ENCODE measurements at places on chromosomes 5 and 9.

- DNase-seq, result no peak
These were observed 12.9 kb upstream of the FGF10 start for GRCh38 chr5:44402084-44402483.

DNA sequence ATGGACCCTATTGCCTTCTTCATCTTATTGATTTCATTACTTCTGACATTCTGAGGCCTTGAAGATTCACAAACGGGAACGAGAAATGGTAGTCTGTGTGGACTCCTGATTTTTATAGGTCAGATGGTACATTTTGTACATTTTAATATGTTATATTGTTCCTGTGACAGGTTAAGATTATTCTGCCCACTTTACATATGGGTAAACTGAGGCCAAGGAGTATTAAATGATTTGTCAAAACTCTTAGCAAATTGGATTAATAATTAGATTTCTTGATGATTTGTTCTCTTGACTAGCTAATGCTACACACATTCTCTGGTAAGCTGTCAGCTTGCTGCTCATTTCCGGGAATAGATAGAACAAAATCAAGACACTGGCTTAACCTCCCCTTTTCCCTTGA, 1.9 kb downstream of the FAM53C start:
- DNase-seq, result no peak

GRCh38 chr5:158519433-158520021, 580.2 kb downstream of the EBF1 start:
- DNase-seq, result no peak

DNA sequence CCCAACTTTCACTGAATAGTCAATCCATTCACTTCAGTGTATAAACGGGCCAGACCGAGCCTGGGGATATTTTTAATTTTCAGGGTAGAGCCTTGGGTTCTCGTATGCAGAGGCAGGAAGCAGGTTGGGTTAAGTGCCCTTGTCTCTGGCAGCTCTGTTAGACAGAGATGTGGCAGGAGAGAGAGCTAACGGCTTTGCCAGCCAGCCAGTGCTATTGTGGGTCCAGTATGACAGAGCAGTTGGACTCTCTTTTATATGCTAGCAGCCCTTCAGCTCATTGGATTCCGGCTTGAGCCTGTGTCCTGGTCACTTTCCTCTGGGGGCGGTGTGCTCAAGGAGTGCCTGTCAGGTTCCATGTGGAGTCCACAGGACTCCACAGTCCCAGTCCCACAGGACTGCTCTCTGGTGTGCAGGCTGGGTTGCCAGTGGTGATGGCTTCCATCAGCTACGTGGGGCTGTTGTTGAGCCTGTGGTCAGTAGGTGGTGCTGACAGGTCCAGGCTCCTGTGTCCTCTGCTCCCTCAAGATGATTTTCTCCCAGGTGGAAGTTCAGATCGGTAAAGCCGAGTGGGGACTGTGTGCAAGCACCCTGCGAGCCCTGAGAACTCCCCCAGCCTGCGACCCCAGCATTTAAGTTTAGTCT, 14.3 kb downstream of the CLTA start:
- no peak for DNase-seq

GRCh38 chr5:139660105-139660922, 12.2 kb downstream of the CXXC5 start:
- no peak for DNase-seq

DNA sequence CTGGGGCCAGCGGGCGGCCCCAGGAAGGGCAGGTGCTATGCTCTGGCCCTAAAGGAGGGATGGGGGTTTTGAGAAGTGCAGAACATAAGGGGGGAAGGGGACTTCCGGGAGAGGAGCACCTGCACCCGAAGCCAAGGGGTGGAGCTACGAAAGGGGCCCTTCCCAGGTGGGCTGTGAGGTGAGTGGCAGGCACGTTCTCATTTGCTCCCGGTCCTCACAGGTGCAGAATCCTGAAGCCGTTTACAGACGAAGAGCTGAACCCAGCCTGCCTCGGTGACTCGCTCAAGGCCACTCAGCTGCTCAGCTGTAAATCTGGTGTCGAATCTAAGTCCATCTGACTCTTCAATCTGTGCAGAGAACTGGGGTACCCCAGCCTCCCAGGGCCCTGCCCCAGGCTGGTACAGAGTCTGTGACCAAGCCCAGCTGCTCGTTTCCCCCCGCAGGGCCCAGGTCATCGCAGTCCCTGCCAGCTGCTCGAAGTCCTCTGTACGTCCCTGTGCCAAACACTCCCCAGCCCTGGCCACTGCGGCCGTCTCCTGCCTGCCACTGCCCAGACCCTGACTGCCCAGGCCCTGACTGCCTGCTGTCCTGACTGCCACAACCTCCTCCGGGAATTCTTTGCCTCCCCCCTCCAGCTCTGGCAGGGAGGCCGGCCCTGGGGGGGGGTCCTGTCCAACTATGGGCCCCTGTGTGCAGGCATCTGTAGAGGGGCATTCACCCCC, 53.8 kb upstream of the RXRA start:
- DNase-seq, result no peak

GRCh38 chr5:173640156-173640804, 23.8 kb upstream of the BOD1 start:
- DNase-seq, result no peak

DNA sequence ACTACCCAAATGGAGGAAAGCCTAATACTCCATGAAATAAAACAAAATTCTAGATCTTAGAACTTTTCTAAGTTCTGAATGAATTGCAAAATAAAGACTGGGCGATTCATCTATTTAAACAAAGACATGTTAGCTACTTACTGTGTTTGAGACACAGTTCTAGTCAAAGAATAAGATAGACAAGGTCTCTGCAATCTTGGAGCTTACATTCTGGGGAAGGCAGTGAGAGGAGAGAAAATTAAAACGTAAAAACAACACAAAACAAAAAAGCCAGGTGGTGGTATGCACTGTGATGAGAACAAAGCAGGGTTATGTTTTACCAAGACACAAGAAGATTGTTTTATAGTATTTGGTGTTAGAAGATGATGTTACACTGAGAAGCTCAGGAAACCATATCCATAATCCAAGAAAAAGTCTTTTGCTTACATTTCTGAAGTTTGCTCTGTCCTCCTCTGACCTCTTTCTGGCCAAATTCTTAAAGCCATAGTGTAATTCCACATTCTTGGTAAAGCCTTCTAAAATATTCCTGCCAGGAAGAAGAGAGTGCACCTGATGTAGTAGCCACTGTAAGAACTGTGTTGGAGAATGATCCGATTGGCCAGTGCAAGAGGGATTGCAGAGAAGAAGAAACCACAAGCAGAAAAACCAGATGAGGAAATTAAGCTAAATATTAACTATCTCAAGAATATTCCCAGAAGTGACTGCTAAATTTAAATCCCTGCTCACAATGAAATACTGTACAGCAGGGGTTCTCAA, 218.4 kb downstream of the PCSK1 start:
- no peak for DNase-seq

DNA sequence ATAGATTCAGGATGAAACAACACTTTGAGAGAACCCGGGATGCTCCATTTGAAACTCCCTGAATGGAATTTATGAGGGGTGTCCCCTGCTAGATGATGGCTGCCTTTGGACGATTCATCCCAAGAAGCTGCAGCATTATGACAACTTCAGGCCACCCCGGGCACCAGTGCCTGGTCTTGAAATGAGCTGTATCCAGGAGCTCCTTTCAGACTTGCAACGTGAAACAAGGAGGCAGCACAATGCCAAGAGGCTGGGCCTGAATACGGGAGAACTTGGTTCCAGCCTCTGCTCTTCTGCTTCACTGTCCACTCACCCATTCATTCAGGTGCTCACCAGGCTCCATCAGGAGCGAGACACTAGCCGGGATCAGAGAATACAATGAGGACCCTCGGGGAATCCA, 78.3 kb downstream of the STK10 start:
- no peak for DNase-seq

DNA sequence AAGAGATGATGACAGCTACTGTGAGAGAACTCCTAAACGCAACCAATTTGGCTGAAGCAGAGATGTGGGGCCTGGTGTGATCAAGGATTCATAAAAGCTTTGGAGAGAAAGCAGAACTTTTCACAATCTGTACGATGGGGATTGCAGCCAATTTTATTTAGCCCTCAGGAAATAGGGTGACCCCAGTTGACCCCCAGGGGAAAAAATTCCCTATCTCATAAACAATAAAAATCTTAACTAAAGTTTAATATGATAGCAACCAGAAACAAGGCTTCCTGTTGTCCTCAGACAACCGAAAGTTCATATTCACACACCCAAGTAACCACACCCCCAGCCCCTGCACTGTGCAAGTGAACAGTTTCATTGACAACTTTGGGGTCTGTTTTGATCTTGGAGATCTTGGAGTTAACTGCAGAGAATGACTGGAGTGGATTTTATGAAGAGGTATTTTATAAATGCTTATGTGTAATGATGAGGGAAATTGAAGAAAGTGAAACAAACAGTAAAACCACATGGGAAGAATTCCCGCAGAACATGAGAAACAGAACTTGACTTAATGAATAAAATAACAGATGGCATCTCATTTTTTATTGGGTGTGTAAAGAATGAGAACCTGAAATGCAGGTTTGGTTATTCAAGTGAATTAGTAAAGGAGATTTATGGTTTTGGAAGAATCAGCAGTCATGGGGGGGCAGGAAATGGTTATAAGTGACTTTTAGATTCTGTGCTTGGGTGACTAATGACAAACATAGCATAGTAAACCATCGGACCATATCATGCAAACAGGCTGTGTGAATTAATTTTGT, 94.5 kb downstream of the PDE4D start:
- DNase-seq, result peak; percentile 50

GRCh38 chr5:64180661-64181343, 15.2 kb downstream of the RNF180 start:
- DNase-seq, result no peak

DNA sequence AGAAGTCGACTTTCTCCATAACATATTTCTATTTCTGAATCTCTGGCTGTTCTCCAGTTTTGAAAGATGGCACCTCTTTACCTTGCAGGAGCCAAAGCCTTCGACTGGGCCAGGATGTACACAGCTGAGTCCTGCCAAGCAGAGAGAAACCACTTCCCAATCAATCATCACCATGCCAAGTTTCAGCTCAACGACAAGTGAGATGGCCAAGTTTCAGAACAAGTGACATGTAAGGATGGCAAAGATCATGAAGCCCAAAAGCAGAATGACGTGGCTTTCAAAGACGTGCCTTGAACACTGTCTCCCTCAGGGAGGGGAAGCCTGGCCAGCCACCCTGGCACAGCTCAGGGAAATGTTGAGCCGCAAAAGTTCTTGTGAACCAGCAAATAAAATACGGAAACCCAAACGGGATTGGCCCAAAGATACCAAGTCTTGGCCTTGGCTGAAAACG, 17.7 kb downstream of the STK10 start:
- no peak for DNase-seq

- DNase-seq, result no peak
These were observed 347.4 kb downstream of the PSAT1 start for GRCh38 chr9:78644359-78644758.

DNA sequence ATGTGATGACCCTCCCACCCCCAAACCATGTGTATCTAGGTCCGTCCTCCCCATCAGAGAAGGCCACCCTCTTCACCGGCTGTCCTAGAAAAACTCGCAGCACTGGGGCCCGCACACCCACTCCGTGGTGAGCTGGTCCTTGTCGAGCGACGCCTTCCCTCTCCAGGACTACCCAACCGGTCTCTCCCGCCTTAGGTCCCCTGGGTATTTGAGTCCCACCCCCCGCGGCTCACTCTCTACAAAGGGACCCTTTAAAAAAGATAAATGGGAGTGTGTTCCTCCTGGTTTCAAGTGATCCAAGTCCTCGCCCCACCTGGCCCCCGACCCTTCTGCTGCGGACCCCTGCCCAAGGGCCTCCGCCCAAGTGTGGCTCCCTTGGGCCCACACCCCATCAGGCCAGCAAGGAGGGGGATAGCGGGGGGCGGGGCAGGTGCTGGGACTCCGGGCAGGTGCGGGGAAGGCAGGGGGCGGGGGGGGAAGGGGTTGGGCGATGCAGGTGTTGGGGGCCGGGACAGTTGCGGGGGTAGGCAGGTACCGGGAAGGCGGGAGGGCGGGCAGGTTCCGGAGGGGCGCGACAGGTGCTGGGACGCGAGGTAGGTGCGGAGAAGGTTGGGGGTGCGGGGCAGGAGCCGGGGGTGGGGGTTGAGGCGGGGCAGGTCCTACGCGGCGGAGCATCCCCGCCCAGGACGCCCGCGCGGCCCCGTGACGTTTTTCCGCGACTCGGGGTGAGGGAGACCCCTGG, 970 bp upstream of the ARRDC1 start:
- DNase-seq, result no peak

Measured in NAMALWA (cell line).